ENCODE measurements at places on chromosomes 2 and 18. TPM values are rescaled to one million over a fixed set of nuclear protein-coding genes. Genes with fewer than 3 reads are reported as not detected.

The TUBA3E gene
- not detected for total RNA-seq

The LRRTM1 gene
- not detected for total RNA-seq

The UGT1A5 gene
- total RNA-seq, result not detected

The CHRNG gene
- total RNA-seq, result not detected

The SERPINB3 gene
- not detected for total RNA-seq

The SETBP1 gene
- 12.6 TPM for total RNA-seq

The PTH2R gene
- not detected for total RNA-seq

The DCDC2C gene
- total RNA-seq, result not detected

The ABCB11 gene
- not detected for total RNA-seq

The EML6 gene
- total RNA-seq, result not detected

The FOXD4L1 gene
- total RNA-seq, result not detected

The CCDC68 gene
- total RNA-seq, result not detected

The SLC25A12 gene
- total RNA-seq, result 21.1 TPM

The ZNF519 gene
- total RNA-seq, result 10.5 TPM

The RSAD2 gene
- not detected for total RNA-seq

The SLC4A3 gene
- total RNA-seq, result 4.0 TPM

The EGR4 gene
- total RNA-seq, result not detected

The SLC66A2 gene
- total RNA-seq, result 37.7 TPM

The SMCHD1 gene
- 84.4 TPM for total RNA-seq
